ENCODE measurements at places on chromosomes 11 and 22. TPM values are rescaled to one million over a fixed set of nuclear protein-coding genes. Genes with fewer than 3 reads are reported as not detected.

DNA sequence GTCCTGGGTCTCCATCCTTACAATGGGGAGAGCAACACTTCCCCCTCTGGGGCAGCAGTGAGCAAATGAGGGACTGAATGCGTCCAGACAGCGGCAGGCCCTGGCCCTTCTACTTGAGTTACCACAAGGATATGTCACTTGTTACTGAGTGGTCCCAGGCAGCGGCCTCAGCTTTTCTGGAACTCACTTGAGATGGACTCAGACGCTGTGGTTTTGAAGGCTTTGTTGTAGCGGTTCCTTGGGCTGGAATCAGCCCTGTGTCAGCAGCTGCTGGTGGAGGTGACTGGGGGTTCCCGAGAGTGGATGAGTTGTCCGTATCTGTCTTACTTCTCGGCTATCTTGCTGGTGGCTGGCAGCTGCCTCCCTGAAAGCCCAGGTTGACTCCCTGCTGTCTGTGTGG lies 77.0 kb downstream of the MICAL2 start:
- H3K36me3 ChIP-seq: no peaks in the 10 kb centered on the region
- H3K4me1 ChIP-seq: no peaks in the 10 kb centered on the region
- no peak overlapping the region for H3K4me3 ChIP-seq
- no peak overlapping the region for H3K27ac ChIP-seq

GRCh38 chr11:44941259-44942021 lies 9.2 kb downstream of the TP53I11 start:
- peaks cover 31% of the 10 kb centered on the region for H3K4me1 ChIP-seq
- no peak overlapping the region for H3K4me3 ChIP-seq
- no peaks in the 10 kb centered on the region for H3K27me3 ChIP-seq

- no peak overlapping the region for H3K4me3 ChIP-seq
- peak; percentile 50 for DNase-seq
Observed at GRCh38 chr22:32987081-32987631, 71.0 kb downstream of the SYN3 start.

- peaks cover 3% of the 10 kb centered on the region for H3K4me1 ChIP-seq
- no peaks in the 10 kb centered on the region for H3K36me3 ChIP-seq
- no peak for DNase-seq
- H3K27ac ChIP-seq: no peak overlapping the region
Observed at GRCh38 chr11:17601256-17601671, 54.2 kb downstream of the OTOG start.

GRCh38 chr11:34413263-34413662 lies 25.5 kb upstream of the CAT start:
- no peaks in the 10 kb centered on the region for H3K36me3 ChIP-seq
- no peaks in the 10 kb centered on the region for H3K27me3 ChIP-seq
- H3K4me3 ChIP-seq: no peak overlapping the region
- H3K4me1 ChIP-seq: no peaks in the 10 kb centered on the region
- no peak overlapping the region for H3K27ac ChIP-seq

DNA sequence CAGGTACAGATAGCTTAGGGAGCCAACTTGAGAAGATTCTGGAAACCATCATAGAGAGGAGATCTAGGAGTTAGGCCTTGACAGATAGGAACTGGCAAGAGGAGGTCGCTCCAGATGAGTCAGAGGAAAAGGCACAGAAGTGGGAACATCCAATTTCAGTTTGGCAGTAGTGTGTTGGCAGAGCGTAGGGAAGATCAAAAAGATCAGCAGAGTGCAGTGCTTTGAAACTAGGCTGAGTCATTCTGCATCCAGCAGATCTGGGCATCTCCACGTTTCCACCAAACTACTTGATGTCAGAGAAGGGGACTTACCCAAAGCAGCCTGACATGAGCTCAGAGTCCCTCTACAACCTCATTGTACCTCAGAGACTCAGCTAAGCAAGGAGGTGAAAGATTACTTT lies 58.5 kb downstream of the GAB4 start:
- H3K27me3 ChIP-seq: 0 out of 2 replicates have a peak, but pooled peaks cover 3% of the 10 kb centered on the region
- DNase-seq: no peak
- H3K4me1 ChIP-seq: no peaks in the 10 kb centered on the region
- H3K36me3 ChIP-seq: no peaks in the 10 kb centered on the region
- no peak overlapping the region for H3K4me3 ChIP-seq

DNA sequence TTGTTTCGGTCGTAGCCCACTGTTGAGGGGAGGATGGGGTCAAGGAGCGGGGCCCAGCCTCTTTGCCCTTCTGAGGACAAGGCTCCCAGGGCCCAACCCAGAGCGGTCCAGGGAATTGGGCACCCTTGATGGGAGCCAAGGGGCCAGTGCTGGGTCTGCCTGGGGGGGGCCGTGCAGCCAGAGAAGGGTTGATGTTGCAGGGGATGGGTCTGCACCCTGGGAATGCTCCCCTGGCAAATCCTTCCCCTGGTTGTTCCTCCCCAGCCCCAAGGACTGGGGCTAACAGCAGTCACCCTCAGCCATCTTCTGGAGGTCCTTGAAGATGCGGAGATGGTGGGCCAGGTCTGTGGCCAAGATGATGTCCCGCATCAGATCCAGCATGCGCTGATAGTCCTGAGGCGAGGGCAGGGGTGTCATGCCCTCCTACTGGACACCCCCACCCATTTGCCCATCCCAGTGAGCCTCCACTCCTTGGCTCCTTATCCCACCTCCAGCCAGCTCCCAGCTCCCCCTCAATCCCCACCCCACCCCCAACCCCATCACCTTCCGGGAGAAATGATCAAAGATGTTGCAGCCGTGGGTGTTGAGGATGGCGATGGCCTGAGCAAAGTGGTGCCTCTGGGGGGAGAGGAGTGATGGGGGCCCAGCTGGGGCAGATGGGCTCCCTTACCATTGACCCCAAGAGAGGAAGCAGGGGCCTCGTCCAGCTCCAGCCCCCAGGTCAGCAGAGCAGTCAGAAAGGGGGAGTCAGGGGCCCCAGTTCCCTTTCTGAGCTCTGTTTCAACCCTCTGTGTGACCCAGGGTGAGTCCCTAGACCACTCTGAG lies 95.0 kb downstream of the PDE2A start:
- no peaks in the 10 kb centered on the region for H3K4me1 ChIP-seq
- no peak overlapping the region for H3K27ac ChIP-seq
- peaks cover 14% of the 10 kb centered on the region for H3K27me3 ChIP-seq
- no peak overlapping the region for H3K4me3 ChIP-seq

- H3K4me1 ChIP-seq: peaks cover 2% of the 10 kb centered on the region
- H3K27ac ChIP-seq: no peak overlapping the region
- H3K36me3 ChIP-seq: no peaks in the 10 kb centered on the region
- no peaks in the 10 kb centered on the region for H3K27me3 ChIP-seq
- DNase-seq: no peak
Observed at GRCh38 chr11:74755395-74755995, 6.8 kb downstream of the RNF169 start.

GRCh38 chr11:75162954-75163353 lies 12.0 kb downstream of the SLCO2B1 start:
- H3K27ac ChIP-seq: no peak overlapping the region
- no peaks in the 10 kb centered on the region for H3K27me3 ChIP-seq
- H3K4me3 ChIP-seq: no peak overlapping the region
- no peaks in the 10 kb centered on the region for H3K4me1 ChIP-seq

GRCh38 chr11:75734491-75735180 lies 17.0 kb downstream of the MOGAT2 start:
- no peaks in the 10 kb centered on the region for H3K4me1 ChIP-seq
- H3K36me3 ChIP-seq: no peaks in the 10 kb centered on the region
- H3K27me3 ChIP-seq: no peaks in the 10 kb centered on the region
- no peak overlapping the region for H3K27ac ChIP-seq

DNA sequence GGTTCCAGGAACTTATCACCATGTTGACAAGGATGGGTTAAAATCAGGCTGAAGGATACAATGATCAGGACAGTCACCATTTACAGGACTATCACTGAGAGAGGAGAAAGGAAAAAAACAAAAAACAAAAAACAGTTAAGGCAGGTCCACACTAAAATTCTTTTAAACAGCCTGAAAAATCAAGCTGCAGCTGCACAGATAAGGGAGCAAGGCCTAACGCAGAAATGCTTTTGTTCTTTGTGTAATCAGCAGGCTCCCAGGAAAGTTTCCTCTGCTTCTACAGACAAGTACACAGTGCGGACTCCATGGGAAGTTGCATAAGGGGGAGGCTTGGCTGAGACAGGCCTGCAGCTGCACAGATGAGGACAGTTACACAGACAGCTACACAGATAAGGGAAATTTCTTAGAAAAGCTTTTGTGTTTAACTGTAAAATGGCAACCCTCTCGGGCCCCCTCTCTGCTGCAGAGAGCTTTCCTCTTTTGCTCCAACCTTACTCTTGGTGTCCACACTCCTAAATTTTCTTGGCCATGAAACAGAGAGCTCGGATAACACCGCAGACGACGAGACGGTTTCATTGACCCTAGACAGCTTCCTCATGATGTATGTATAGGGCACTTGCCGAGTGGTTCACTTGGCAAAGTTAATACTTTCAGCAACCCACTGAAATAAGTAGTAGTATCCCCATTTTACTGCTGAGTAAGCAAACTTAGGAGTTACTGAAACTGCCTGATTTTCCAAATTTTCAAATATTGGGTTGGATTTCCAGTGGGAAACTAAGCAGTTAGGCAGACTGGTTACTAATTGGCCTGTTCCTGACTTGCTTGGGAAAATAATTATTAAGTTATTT lies 45.5 kb downstream of the PIWIL3 start:
- H3K36me3 ChIP-seq: no peaks in the 10 kb centered on the region
- H3K27ac ChIP-seq: no peak overlapping the region
- no peaks in the 10 kb centered on the region for H3K4me1 ChIP-seq
- H3K27me3 ChIP-seq: no peaks in the 10 kb centered on the region
- no peak for DNase-seq
- H3K4me3 ChIP-seq: no peak overlapping the region

- H3K27me3 ChIP-seq: no peaks in the 10 kb centered on the region
- peak overlapping the region; percentile 90 for H3K4me3 ChIP-seq
- no peak for DNase-seq
- no peaks in the 10 kb centered on the region for H3K4me1 ChIP-seq
- H3K36me3 ChIP-seq: no peaks in the 10 kb centered on the region
- H3K27ac ChIP-seq: 0 out of 2 replicates have a peak overlapping the region, but pooled peaks have one; percentile 72
Observed at GRCh38 chr11:90221803-90222458, 918 bp downstream of the CHORDC1 start.

GRCh38 chr11:122099374-122100036 lies 16.5 kb downstream of the BLID start:
- H3K4me3 ChIP-seq: peak overlapping the region; percentile 58
- no peaks in the 10 kb centered on the region for H3K36me3 ChIP-seq
- peaks cover 3% of the 10 kb centered on the region for H3K4me1 ChIP-seq
- H3K27ac ChIP-seq: no peak overlapping the region
- H3K27me3 ChIP-seq: no peaks in the 10 kb centered on the region

- no peak overlapping the region for H3K4me3 ChIP-seq
- peak overlapping the region; percentile 2 for H3K27ac ChIP-seq
- H3K27me3 ChIP-seq: no peaks in the 10 kb centered on the region
- DNase-seq: no peak
- H3K4me1 ChIP-seq: peaks cover 23% of the 10 kb centered on the region
- H3K36me3 ChIP-seq: no peaks in the 10 kb centered on the region
Observed at GRCh38 chr11:70531281-70532065, 133.1 kb downstream of the CTTN start.

DNA sequence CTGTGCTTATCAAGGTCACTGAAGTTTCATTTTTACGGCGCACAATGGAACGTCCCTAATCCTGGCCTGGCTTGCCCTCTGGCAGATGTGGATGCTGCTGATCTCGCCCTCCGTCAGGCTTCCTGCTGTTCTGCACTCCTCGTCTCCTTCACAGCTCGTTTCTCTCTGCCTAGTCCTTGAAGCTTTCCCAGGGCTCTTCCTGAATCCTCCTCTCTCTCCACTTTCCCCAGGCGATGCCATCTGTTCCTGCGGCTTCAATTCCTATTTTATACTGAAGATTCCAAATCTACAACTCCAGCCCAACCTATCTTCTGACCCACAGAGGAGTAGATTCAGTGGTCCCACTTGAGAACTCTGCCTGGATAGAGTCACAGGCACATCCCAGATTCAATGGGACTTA lies 14.2 kb downstream of the SLC22A8 start:
- no peak for DNase-seq
- no peak overlapping the region for H3K27ac ChIP-seq
- no peaks in the 10 kb centered on the region for H3K36me3 ChIP-seq
- no peaks in the 10 kb centered on the region for H3K27me3 ChIP-seq
- no peak overlapping the region for H3K4me3 ChIP-seq
- H3K4me1 ChIP-seq: no peaks in the 10 kb centered on the region

DNA sequence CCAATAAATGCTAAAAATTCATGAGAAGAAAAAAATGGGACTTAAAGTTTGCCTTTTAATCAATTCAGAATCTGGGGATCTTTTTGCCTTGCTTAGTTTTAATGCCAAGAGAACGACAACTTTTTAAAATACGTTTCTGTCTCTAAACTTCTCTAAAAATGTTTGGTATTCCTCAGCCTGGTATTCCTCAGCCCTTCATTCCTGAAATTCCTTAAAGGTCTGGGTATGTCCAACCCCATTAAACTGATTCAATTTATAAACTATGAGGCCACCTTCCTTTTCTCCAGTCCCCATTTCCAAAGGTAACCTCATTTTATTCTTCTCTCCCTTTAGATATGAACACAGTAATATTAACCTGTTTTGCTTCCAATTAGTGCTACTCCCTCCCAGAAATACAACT lies 16.6 kb downstream of the POLA2 start:
- peaks cover 56% of the 10 kb centered on the region for H3K36me3 ChIP-seq
- H3K27me3 ChIP-seq: no peaks in the 10 kb centered on the region
- no peak overlapping the region for H3K27ac ChIP-seq
- DNase-seq: no peak

DNA sequence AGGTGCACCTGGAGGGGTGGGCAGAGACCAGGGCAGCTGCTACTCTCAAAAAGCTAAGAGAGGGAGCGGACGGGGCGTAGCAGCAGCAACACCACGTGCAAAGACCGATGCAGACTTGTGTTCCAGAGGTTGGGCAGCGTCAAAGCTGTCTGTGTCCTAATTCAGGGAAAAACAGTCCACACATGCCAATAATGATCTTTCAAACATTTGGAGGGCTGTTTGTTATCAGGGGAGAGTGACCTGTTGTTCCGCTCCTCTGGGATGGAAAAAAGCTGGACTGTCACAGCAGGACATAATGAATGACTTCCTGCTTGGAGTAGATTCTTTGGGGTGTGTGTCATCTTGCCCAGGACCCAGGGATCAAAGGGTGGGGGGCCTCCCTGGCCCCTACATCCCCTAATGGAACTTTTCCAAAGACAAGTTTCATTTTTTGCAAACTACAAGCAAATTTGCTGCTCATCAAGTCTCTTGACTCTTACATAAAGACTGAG lies 6.2 kb upstream of the FBLN1 start:
- H3K27ac ChIP-seq: no peak overlapping the region
- H3K27me3 ChIP-seq: no peaks in the 10 kb centered on the region
- no peak for DNase-seq
- no peaks in the 10 kb centered on the region for H3K36me3 ChIP-seq
- peaks cover 8% of the 10 kb centered on the region for H3K4me1 ChIP-seq

ART1 gene
- not detected for polyA plus RNA-seq

PTPMT1 gene
- 105 TPM for polyA plus RNA-seq

PNPLA3 gene
- polyA plus RNA-seq: 17.5 TPM

SOX10 gene
- polyA plus RNA-seq: 3.8 TPM

HTR3B gene
- not detected for polyA plus RNA-seq

FZD4 gene
- polyA plus RNA-seq: 3.1 TPM

ESRRA gene
- 20.9 TPM for polyA plus RNA-seq

MOGAT2 gene
- not detected for polyA plus RNA-seq

GPHA2 gene
- 4.4 TPM for polyA plus RNA-seq

APOBEC3H gene
- polyA plus RNA-seq: 0.52 TPM

B3GAT1 gene
- polyA plus RNA-seq: 19.7 TPM

PHRF1 gene
- polyA plus RNA-seq: 21.8 TPM

HYOU1 gene
- 229 TPM for polyA plus RNA-seq
